ENCODE measurements at places on chromosomes 5 and 9.

DNA sequence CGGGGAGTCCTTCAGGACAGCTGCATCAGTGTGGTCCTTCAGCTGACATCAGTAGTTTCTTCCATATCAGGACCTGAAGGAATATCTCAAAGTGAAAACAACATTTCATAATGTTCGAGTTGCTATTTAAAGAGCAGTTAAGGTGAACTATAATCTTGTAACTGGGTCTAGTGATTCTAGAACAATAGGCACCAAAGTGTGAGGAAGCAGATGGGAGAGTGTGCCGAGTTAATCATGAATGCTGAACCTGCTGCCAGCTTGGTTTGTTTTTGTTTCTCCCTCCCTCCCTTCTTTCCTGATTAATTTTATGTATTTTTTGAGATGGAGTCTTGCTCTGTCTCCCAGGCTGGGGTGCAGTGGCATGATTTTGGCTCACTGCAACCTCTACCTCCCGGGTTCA is 3.6 kb upstream of the PTGR1 start:
- no peak for DNase-seq

GRCh38 chr9:28453918-28454317 is 880.6 kb upstream of the C9orf72 start:
- DNase-seq = no peak

- DNase-seq = peak; percentile 2
These were observed 6.3 kb upstream of the ATG10 start for GRCh38 chr5:81965524-81965923.

DNA sequence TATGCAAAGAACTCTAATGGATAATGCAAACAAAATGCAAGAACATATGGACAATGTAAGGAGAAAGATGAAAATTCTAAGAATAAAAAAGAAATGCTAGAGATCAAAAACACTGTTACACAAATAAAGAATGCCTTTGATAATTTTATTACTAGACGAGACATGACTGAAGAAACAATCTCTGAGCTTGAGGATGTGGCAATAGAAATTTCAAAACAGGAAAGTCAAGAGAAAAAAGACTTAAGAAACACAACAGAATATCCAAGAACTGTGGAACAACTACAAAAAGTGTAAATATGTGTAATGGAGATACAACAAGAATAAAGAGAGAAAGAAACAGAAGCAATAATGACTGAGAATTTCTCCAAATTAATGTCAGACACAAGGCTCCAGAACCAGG is 140.5 kb upstream of the ACOT12 start:
- no peak for DNase-seq

- DNase-seq = no peak
These were observed 566.9 kb downstream of the PDE4D start for GRCh38 chr5:59326596-59326995.

DNA sequence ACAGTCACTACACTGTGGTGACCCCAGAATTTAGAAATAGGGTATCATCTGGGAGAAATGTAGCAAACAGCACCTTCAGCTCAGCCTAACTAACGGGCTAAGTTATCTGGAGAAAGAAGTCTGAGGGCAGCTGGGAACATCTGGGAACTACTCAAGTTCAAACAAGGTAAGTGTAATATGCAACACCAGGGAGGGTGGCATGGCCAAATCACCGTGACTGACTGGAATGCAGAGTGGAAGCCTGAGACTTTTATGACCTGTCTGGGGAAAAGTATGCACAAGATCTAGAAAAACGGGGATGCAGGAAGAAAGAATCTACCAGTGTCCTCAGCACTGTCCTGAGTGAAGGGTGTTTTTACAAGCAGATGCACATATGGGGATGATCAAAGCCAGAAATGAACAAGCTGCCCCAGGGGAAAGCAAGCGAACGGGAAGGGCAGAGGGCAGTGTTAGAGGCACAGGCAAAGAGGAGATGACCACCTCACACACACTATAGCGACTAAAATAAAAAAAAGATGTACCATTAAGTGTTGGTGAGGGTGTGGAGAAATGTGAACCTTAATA is 59.9 kb downstream of the SERINC5 start:
- peak; percentile 45 for DNase-seq

DNA sequence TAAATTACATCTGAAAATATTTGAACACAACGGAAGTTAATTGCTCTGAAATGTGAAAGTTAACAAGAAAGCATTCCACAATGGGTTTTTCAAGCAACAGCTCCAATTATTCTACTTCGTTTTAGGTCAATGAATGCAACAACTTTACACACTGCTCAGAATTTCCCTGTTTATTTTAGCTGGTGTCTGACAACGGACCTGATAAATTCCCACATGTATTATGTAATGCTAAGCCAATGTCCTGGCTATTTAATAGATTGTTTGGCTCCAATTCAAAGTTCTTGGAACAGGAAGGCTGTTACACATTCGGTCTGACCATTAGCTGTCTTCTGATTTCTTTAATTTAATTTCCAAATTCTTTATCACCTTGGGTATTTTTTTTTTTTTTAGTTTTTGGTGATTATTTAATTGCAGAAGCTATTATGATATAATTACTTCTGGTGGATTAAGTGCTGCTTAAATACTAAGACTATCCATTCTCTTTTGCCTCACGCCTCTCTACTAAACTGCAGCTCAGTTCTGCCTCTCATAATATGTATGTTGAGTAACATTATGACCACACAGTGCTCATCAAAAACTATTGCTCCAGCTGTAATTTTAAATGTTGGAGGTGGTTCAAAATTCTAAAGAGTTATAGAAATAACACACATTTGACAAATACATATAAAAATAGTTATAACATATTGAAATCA is 57.9 kb downstream of the MEF2C start:
- peak; percentile 50 for DNase-seq

GRCh38 chr5:122311497-122311960 is 508 bp upstream of the SNCAIP start:
- DNase-seq = no peak

- no peak for DNase-seq
These were observed 10.6 kb downstream of the FGFR4 start for GRCh38 chr5:177097016-177097985.

GRCh38 chr5:32244017-32244416 is 68.7 kb downstream of the MTMR12 start:
- no peak for DNase-seq

Measured in HFFc6 (cell line).